CD4-positive, alpha-beta T cell treated with Interleukin-4 for 1 hour (primary cell): ENCODE measurements at places on chromosomes 3 and 15.

DNA sequence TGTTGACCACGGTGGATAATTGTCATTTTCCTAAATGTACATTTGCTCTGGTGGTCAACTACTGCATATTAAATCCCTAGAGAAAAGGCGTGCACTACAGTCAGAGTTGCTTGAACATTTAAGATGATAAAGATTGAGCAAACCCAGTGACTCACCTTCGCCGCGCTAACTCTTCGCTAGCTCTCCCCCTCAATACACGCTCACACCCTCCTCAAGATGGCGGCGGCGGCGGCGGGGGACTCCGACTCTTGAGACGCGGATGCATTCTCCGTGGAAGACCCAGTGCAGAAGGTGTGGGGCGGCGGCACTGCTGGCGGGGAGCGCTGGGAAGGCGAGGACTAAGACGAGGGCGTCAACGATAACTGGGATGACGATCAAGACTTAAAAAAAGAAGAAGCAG is 79.8 kb upstream of the PFN2 start:
- DNase-seq: no peak

DNA sequence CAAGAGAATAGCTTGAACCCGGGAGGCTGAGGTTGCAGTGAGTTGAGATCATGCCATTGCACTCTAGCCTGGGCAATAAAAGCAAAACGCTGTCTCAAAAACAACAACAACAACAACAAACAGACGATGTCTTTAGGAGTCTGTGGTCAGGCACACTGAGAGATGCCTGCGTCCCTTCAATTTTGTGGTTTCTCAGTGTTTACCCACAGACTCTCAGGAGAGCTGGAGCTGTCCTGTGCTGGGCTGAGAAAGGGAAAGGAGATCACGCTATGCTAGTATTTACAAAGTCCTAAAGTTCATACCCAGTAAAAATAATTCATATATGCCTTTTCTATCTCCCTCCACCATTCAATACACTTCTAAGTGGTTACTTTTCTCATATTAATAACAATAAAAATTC is 6.3 kb downstream of the LAMP3 start:
- no peak for DNase-seq

DNA sequence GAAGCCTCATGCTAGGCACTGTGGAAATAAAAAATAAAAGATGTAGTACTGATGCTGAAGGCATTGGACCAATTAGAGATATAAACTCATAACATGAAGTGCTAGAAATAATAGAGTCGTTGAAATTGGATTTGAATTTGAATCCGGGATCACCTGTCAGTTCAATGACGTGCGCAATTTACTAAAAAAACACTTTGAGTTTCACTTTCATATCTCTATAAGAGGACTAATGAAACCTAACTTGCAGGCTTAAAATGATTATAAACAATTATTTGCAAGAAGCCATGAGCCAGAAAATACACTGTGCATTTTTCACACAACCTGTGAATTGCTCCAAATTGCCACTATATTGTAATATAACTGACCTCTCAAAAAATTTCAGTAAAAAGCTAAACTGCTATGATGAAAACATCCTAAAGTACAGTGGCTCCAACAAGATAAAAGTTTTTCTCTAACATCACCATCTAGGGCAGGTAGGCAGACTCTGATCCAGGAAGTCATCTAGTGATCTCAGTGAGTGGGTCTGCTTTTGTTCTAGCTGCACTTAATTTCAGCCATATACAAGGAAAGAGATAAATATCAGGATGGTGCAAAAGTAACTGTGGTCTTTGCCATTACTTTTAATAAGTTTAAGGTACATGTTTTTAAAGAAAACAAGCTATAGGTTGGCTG is 440.2 kb downstream of the CNTN6 start:
- DNase-seq: no peak

DNA sequence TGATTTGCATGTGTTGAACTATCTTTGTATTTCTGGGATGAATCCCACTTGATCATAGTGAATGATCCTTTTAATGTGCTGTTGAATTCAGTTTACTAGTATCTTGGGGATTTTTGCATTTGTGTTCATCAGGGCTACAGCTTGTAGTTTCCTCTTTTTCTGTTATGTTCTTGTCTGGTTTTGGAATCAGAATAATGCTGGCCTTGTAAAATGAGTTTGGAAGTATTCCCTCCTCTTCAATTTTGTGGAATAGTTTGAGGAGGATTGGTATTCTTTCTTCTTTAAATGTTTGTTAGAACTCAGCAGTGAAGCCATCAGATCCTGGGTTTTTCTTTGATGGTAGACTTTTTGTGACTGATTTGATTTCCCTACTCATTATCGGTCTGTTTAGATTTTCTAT is 63.1 kb upstream of the FBN1 start:
- DNase-seq: no peak

DNA sequence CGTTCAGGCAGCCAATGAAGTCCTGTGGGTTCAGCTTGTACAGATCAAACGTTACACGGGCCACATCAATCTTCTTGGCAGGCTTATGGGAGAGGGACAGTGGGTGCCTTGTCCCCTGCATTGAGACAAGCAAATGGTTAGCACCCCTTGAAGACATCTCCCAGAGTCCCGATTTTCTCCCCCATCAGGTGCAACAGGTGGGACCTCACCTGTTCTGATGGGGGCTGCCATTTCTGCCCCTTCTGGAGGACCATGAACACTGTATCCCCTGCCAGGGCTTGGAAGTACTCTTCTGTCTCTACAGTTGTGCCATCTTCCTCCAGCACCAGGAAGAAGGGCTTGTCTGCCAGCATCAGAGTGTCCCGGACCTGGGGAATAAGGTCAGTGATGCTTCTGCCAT is 10.1 kb downstream of the CIDEC start:
- no peak for DNase-seq

DNA sequence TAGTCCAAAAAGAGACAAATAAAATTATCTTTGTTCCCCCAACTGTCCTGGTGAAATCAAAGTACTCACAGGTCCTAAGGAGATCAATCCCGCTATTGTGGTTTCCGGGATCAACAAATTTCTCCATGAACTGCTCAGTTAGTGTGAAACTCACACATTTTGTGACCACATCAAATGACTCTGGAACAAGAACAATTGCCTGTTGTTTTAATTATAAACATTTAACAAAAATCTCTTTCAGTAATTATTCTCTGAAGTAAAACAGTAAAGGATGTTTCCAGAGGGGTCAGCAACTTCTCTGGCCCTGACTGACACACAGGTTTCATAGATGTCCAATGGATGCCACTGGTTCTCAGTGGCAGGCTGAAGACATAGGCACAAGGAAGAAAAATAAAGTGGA is 3.9 kb downstream of the CLDND1 start:
- DNase-seq: no peak

DNA sequence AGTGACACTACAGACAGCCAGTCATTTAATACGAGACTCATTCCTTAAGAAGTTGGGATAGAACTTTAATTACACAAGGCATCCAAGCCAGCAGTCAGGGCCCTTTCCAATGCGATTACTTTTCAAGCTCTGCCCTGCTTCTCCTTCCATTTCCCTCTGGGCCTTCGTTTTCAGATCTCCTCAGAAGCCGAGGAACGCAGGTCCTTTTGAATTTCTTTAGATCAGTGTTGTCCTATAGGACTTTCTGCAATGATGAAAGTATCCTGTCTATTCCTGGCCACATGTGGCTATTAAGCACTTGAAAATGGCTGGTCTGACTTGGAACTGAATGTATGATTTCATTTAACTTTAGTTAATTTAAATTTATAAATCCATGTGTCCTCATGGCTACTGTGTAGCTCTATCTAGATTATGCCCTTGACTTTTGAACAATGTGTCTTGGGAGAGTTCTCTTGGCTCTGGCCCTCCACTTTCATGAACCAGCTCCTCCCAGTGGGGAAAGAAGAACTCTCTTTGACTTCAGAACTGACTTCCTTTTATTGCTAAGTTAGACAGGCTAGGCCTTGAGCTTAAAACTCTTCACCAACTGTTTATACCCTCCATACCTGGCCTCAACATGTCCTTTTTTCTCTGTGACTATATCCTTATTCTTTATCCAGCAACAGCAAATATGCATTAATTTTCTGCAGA is 22.6 kb downstream of the TGFBR2 start:
- DNase-seq: peak; percentile 68

GRCh38 chr3:192844836-192845525 is 72.7 kb downstream of the MB21D2 start:
- DNase-seq: no peak

DNA sequence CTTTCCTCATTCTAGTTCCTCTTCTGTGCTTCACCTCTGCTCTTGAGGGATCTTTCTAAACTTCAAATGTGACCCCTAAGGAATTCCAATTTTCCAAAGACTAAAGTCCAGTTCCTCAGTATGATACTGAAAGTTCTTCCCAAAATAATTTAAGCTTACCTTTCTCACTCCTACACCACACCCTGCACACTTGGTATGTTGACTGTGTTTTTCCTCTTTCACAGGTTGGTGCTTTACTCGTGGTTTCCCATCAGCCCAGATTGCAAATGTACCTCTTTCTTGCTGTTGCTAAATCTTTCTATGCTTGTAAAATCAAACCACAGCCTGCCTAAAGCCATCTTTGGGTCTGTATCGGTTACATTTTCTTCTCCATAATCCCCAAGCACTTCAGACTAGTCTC is 30.5 kb upstream of the CLDN16 start:
- no peak for DNase-seq

- DNase-seq: no peak
Measured at GRCh38 chr15:42547918-42548248, 710 bp downstream of the LRRC57 start.

DNA sequence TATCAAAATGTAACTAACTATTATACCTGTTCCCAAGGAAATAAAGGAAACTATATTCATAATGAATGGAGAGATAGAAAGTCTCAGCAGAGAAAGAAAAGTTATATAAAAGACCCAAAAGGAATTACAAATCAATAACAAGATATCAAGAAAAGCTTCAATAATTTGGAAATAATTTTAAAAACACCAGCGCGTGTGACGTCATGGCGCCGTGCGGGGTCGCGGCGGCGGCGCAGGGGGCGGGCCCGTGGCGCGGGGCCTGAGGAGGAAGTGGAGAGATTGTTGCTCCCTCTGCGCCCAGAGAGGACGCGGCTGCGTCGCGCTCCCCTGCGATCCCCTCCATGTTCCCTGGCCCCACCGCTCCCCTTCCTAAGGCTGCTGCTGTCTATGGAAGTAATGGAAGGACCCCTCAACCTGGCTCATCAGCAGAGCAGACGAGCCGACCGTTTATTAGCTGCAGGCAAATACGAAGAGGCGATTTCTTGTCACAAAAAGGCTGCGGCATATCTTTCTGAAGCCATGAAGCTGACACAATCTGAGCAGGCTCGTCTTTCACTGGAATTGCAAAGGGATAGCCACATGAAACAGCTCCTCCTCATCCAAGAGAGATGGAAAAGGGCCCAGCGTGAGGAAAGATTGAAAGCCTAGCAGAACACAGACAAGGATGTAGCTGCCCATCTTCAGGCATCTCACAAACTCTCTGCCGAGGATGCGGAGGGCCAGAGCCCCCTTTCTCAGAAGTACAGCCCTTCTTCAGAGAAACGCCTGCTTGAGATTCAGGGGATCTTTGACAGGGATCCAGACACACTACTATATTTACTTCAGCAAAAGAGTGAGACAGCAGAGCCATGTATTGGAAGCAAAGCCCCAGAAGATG is 4.1 kb downstream of the XCR1 start:
- DNase-seq: no peak

DNA sequence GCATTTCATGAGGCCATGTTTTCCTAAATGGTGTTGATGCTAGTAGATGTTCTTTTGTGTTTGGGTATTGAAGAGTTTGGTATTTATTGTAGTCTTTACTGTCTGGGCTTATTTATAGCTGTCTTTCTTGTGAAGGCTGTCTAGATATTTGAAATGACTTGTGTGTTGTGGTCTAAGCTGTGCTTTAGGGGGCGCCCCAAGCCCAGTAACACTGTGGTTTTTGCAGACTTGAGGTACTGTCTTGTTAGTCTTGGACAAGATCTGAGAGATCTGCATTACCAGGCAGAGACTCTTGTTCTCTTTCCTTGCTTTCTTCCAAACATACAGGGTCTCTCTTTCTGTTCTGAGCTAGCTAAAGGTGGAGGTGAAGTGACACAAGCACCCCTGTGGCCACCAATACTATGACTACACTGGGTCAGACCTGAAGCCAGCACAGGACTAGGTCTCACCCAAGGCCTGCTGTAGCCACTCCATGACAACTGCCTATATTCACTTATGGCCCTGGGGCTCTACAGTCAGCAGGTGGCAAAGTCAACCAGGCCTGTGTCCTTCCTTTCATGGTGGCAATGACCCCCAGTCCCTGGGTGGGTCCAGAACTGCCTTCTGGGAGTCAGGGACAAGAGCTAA is 152.1 kb upstream of the TBC1D5 start:
- DNase-seq: peak; percentile 15

GRCh38 chr3:170179432-170179831 is 2.1 kb downstream of the PHC3 start:
- DNase-seq: no peak

DNA sequence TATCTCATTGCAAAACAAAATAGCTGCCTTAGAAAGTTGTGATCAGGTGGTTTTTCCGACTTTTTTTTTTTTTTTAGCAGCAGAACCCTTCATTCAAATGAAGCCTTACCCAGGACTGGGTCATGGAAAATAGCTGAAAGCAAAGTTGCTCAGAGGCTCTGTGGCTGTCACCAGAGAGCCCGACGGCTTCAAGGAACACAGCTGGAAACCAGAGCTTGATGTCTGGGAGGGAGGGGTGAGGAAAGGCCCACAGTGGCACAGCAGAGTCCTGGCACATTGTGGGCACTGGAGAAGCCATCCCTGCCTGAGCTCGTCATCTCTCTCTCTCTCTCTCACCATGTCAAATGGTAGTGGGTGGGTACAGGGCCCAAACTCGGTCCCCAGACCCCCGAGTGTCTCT is 77.5 kb downstream of the RPN1 start:
- DNase-seq: no peak

DNA sequence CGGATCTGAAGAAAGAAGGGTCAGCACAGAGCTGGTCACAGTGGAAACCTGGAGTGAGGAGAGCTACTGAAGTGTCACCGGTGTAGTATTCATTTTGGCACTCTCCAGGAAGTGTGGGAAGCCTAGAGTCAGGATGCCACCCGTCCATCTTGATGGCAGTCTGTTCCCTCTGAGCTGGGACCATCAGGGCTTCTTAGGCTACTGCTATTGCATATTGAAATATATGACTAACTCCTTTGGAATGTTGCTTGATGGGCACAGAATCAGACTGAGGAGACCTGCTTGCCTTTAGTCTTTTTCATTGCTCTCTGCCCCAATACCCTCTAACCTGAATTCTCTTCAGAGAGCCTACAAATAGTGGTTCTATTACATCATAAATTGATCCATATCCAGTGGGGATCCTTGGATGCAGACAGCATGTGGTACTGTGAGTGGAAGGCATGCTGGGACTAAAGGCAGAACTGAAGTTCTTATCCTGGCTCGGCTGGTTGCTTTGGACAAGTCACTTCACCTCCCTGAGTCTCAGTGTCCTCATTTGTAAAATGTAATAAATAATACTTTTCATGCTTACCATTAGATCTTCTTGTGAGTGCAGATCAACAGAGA is 143.5 kb downstream of the PDE8A start:
- no peak for DNase-seq

DNA sequence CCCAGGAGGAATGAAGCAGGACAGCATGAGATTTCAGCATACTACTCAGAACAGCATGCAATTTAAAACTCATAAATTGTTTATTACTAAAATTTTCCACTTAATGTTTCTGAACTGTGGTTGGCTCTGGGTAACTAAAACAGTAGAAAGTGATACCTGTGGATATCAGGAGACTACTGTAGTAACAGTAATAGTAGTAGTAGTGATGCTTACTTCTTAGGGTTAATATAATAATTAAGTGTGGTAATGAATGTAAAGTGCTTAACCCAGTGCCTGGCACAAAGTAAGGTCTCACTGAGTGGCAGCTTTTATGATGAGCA is 117.3 kb downstream of the NR1I2 start:
- DNase-seq: no peak

GRCh38 chr15:93124126-93124525 is 35.1 kb upstream of the RGMA start:
- DNase-seq: no peak

- DNase-seq: no peak
Measured at GRCh38 chr3:17808994-17809393, 66.6 kb upstream of the TBC1D5 start.
